Naive B cell (primary cell): ENCODE measurements at places on chromosomes 2 and 18.

GRCh38 chr2:10415048-10415447 is 33.1 kb downstream of the ODC1 start:
- no peak for DNase-seq

GRCh38 chr2:200740907-200741306 is 70.8 kb upstream of the BZW1 start:
- DNase-seq: no peak

- no peak for DNase-seq
Measured at GRCh38 chr18:2654928-2655177, 673 bp upstream of the SMCHD1 start.

- DNase-seq: no peak
Measured at GRCh38 chr2:128662051-128662471, 343.4 kb upstream of the HS6ST1 start.

DNA sequence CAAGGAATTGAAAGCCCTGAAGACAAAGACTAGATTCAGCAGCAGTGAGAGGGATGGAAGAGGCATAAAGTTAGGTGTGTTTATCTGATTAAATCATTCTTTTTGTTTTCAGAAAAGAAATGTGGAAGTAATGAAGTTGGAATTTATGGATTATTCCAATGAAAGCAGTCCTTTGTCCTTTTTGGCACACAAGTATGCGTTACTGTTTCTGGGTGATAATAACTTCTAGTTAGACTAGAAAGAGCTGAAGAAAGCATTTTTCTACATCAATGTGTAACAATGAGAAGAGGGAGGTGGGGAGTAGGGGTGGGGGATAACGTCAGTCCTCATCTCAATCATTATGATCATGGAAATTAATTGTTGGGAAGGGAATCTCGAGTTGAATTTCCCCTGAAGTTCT is 53.0 kb downstream of the AQP4 start:
- DNase-seq: no peak

GRCh38 chr2:32559136-32559535 is 68.7 kb upstream of the TTC27 start:
- no peak for DNase-seq

DNA sequence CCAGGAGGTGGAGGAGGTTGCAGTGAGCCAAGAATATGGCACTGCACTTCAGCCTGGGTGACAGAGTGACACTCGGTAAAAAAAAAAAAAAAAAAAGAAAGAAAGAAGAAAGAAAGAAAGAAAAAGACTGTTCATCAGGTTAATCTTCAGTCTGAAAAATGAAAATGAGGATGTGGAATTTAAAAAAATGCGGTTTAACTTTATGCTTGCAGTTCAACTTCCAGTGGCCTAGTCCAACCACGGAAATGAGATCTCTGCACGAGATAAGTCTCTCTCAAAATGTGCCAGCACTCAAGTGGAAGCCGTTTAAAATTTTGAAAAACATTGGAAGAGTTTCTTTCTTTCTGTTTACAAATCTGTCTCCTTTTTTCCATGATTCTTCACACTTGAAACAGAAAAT is 112.1 kb downstream of the DOCK10 start:
- DNase-seq: no peak

- DNase-seq: no peak
Measured at GRCh38 chr2:147110317-147110716, 734.5 kb upstream of the ACVR2A start.

DNA sequence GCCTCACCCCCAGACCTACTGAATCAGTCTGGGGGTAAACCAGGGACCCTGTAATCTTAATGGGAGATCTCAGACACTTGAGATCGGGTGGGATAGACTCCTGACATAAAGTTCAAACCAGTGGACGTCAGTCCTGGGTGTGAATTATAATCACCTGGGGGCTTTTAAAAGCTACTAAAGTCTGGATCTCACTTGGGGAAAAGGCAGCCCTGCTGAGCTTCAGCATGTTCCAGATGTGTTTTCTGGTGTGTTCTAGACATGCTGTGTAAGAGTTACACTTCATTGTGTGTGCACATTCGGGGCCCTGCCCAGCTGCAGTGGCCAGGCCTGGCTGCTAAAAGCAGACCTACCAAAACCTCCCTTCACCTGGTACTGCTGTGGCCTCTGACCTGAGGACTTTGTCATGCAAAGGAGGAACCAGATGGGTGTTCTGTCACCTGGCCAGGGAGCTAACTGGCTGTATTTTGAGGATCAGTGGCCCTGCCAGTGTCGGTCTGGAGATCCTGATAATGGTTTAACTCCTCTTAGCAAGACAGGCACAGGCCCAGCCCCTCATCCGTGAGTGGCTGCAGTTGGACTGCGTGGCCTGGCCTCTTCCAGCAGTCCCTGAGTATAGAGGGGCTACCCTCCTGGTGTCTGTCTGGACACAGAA is 10.6 kb downstream of the RRM2 start:
- DNase-seq: no peak

DNA sequence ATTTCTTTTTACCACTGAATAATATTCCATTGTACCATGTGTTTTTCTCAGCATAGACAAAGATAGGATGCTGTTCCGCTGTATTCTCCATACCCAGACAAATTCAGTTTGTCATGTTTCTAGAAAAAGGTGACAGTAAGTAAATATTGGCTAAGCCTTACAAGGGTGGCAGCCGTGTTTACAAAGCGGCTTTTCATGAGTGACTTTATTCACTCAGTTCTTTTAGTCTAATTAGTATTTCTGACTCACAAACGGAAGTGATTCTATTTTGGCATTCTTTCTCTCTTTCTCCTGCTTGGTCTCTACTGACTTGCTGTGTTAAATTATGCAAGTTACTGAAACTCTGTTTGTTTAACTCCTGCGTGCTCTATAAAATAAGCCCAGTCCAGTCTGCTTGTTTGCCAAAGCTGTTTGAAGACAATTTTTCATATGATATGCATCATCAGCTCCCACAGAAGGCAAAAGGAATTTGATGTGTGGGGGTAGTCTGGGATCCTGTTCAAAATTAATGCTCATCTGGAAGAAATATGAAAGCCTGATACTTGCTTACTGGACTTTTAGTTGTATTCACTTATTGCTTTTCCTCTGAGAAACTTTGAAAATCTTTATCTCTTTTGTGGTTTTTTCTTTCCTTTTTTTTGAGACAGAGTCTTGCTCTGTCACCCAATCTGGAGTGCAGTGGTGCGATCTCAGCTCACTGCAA is 2.3 kb upstream of the PLEKHH2 start:
- DNase-seq: no peak

GRCh38 chr18:36667811-36668210 is 161.0 kb downstream of the TPGS2 start:
- no peak for DNase-seq
